Ammon's horn (tissue), 1 donor: ENCODE measurements at places on chromosomes 3 and 15.

GRCh38 chr15:68428431-68428940 is 3.5 kb downstream of the ITGA11 start:
- DNase-seq, result no peak

- no peak for DNase-seq
Observed at GRCh38 chr15:51696566-51696965, 15.3 kb downstream of the SCG3 start.

GRCh38 chr15:67803299-67803698 is 22.0 kb upstream of the SKOR1 start:
- no peak for DNase-seq

- no peak for DNase-seq
Observed at GRCh38 chr3:5014391-5014790, 35.2 kb downstream of the BHLHE40 start.

DNA sequence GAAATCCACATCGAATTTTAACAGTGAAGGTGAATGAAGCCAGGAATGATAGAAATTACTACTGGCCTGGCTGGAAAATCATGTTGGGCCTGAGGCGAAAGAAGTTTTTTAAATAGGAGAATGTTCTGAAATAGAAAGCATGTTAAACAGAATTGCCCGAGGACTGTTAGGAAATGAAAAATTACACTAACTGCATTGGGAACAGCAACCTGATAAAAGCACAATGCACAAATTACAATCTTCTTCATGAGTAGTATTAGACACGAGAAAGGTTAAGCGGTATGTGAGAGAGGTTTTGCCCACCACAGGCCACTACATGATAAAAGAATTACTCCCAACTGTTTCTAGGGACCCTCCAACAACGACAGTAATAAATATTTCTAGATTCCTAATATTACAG is 18.9 kb downstream of the GBE1 start:
- DNase-seq, result no peak
